ENCODE measurements at places on chromosomes 3 and 15.

- no peak for DNase-seq
Measured at GRCh38 chr3:15750143-15750542, 47.6 kb downstream of the ANKRD28 start.

DNA sequence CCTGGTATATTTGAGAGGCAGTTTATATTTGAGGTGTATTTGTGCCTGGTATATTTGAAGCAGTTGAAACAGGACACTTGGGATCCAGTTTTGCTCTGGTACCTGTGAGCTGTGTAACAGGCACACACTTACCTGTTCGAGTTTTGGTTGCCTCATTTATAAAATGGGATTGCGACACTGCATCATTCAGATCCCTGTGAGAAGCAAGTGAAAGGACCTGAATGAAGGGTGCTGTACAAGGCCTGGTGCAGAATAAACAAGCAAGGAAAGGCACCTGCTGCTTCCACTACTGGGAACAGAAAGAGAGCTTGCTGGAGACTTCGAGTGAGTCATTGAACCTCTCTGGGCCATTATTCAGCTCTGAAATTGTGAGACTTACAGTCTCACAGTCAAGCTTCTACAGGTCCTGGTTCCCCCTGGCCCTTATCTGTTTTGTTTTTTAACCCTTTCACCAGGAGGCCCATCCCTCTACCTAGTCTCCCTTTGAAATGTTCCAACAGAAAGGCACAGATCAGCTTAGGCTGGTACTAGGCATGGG, 11.5 kb downstream of the FETUB start:
- no peak for DNase-seq

- DNase-seq: no peak
Measured at GRCh38 chr15:31840849-31841476, 189.4 kb upstream of the CHRNA7 start.

GRCh38 chr3:134476306-134476705, 9.5 kb downstream of the ANAPC13 start:
- DNase-seq: no peak

DNA sequence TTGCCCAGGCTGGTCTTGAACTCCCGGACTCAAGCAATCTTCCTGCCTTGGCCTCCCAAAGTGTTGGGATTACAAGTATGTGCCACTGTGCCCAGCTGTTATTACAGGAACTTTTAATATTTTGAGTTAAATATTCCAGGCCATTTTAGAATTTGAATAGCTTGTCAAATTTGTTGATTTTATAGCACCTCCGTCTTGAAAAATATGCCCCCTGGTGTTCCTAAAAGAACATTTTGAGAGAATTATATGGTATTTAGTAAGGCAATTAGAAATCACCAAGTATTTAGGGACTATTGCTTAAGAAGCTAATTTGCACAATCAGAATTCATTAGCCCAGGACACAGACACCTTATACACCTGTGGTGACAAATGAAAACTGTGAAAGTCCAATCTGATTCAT, 23.7 kb downstream of the PDE8A start:
- DNase-seq: no peak

DNA sequence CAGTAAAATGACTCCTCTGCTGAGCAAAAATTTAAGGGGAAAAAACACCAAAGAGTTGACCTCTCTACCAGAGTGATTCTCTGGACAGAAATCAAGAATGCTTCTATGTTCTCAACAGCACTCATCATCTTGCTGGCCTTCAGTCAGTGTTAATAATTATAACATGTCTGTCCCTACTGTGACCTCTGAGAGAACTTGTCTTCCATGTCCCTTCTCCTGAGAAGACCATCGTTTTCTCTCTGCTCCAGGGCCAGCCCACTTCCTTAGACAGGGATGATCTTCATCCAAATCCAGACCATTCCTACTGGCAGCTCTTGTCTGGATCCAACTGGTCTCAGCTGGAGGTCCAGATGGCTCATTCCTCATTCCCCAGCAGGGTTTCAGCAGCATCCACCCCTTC, 139.0 kb upstream of the NECTIN3 start:
- no peak for DNase-seq

- no peak for DNase-seq
Measured at GRCh38 chr3:39181408-39182335, 10.7 kb downstream of the XIRP1 start.

GRCh38 chr15:70690021-70690420, 73.3 kb downstream of the UACA start:
- no peak for DNase-seq

GRCh38 chr3:71325715-71326114, 257.8 kb downstream of the FOXP1 start:
- no peak for DNase-seq

- DNase-seq: no peak
Measured at GRCh38 chr15:51155891-51156290, 61.2 kb upstream of the TNFAIP8L3 start.

- no peak for DNase-seq
Measured at GRCh38 chr15:73770050-73770449, 16.9 kb upstream of the INSYN1 start.

DNA sequence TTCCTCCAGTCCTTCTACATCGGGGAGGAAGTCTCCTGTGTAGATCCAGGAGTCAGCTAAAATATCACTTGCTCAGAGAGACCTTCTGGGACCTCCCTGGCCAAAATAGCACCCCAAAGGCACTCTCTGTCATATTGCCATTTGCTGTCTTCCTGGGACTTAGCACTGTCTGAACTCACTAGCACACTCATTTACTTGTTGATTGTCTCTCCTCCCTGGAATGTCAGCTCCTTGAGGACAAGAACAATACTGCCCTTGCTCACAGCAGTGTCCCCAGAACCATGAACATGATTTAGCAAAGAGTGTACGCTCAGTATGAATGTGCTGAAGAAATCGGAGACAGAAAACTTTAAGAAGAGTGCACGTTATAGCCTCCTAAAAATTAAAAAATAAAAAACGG, 202.9 kb downstream of the STT3B start:
- DNase-seq: no peak

DNA sequence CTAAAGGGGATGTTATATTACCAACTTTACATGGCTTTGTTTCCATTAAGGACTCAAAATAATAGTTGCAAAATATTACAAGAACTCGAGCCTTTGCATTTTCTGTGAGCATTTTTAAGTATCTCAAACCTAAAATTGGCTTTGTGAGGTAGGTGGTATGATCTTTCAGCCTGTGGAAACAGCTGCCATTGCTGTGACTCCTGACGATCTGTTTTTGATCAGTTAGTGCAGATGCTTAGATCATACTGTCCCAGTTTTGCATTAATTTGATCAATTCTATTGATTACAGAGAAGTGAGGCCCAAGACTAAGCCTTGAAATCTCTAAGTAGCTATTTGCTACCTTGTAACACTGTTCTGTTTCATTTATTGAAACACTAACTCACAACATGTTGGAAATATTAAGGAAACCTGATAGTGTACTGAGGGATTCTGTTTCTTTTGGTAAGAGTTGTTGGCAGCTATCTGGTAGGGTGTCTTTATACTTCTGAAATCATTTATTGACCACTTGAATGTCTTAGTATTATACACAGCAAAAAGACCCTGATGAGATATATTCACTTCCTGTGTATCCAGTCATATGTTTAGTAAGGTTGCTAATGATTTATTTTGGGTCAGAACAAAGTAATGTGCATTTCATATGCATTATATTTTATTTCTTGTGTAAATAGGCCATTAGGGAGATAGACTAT, 14.8 kb downstream of the SKIL start:
- no peak for DNase-seq

- DNase-seq: no peak
Measured at GRCh38 chr15:67178569-67179210, 75.8 kb downstream of the AAGAB start.
